ENCODE measurements at places on chromosomes 4 and X. TPM values are rescaled to one million over a fixed set of nuclear protein-coding genes. Genes with fewer than 3 reads are reported as not detected.

XKRX gene
- total RNA-seq: not detected

DNA sequence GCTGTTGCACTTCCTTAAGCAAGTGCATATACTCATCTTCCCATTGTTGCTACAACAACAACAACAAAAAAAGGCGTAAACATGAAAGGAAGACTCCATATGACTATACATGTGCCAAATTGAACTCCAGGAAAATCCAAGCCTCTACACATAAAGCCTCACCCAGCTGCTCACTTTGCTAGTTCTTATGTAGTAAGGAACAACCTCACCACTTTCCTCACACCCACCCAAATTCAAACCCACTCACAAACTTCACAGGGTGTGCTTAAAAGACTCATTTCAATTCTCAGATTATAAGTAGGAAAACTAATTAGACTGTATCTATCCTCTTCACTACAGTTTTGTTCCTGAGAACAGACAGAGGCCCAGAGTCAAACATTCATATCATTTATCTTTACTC, 671.1 kb upstream of the INTU start:
- no peak for DNase-seq

GRCh38 chr4:122946142-122946541, 23.7 kb upstream of the NUDT6 start:
- DNase-seq: no peak

- DNase-seq: no peak
Measured at GRCh38 chr4:153518637-153519389, 52.7 kb downstream of the TMEM131L start.

DNA sequence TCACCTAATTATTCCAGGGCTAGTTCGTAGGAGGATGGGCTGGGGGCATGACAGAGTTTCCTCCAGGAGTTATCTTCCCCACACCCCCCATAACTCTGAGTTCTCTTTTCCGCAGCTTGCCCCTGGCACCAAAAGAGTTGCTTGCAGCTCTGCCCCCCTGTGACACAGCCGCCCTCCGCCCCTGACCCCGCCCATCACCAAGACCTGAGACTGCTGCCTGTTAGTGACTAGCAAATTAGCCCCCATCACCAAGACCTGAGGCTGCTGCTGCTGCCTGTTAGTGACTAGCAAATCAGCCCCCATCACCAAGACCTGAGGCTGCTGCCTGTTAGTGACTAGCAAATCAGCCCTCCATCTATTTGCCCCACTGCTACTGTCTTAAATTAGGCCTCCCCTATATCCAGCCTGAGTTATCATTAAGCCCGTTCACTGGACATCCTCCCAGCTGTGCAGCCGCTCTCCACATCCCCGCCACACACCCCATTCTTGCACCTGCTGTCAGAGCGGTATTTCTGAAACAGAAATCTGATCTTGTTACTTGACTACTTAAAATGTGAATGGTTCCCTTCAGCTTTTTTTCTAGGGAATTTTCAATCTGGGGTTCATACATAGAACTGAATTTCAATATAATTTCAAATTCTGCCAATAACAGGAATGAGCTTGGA, 1.5 kb upstream of the PAPSS1 start:
- no peak for DNase-seq
